Karpas-422 (cell line): ENCODE measurements at places on chromosomes 7 and 10.

- DNase-seq, result no peak
Measured at GRCh38 chr10:77955136-77955535, 28.6 kb upstream of the DLG5 start.

DNA sequence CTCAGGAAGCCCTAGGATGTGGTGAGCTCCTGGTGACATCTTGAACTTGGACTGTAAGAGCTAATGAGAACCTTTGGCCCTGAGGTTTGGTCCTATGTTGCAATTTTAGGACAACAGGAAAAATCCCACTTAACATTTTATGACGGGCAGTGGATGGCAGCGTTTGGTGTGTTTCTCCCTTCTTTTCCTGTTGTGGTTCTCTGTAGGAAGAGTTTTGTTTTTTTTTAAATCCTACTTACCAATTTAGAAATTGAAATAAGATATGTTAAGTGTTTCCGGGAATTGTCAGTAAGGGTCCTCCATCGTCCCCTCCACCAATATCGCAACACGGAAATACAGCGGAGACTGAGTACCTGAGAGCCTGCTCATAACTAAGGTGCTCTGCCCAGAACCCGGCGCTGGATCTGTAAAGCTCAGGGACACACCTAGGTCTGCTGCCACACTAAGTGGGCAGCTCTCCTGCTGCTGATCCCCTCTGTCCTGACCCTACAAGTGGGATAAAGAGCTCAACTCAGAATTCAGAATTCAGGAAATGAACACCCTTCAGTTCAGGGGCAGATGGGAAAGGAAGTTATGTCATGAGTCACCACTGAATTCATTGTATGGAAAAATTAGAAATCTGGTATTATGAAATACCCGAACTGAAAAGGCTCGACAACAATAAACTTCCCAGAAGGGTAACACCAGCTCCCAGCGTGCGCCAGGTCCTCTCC is 9.1 kb upstream of the PROSER2 start:
- DNase-seq, result no peak

DNA sequence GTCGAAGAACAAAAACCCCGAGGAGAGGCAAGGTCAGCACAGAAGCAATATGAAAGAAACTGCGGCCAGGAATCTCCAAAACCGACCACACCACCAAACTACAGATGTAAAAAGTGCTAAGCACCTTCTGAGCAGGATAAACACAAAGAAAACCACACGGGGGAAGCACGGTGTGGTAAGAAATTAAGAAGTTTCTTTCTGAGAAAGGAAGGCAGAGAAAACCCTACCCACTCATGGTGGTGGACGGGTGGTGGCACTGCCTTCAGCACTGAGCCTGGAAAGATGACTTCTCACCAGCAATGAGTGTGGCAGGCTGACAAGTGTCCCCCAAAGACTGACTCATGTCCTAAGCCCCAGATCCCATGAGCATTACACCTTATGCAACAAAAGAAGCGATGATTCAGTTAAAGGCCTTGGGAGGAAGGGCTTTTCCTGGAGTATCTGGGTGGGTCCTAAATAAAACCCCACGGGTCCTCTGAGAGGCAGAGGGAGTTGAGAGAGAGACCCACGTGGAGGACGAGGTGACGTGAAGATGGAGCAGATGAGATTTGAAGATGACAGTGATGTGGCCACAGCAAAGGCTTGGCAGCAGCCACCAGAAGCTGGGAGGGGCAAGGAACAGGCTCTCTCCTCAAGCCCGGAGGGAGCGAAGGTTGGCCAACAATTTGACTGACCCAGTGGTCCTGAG is 124.9 kb downstream of the DLG5 start:
- DNase-seq, result no peak

DNA sequence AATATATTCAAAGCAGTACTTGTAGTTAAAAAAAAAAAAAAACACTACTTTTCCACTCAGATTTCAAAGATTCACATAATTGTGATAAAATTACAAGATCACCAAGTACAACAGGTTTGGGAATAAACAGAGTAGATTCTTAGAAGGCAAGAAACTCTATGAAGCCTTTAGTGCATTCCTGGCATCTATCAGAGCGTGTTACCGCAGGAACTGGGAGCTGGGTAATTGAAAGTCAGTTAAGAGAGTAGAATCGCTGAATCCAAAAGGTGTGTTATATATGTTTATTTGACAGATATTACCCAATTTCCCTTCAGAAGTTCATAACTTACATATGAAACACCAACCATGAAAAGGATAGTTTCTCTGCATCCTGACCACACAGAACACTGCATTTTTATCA is 159.2 kb upstream of the PLXNA4 start:
- no peak for DNase-seq

GRCh38 chr7:69184339-69184738 is 413.9 kb upstream of the AUTS2 start:
- peak; percentile 84 for DNase-seq

GRCh38 chr10:96288151-96288621 is 16.0 kb upstream of the DNTT start:
- peak; percentile 84 for DNase-seq

GRCh38 chr7:1412322-1413261 is 46.7 kb downstream of the MICALL2 start:
- peak; percentile 96 for DNase-seq

GRCh38 chr10:112287844-112288243 is 4.6 kb downstream of the TECTB start:
- DNase-seq, result no peak

DNA sequence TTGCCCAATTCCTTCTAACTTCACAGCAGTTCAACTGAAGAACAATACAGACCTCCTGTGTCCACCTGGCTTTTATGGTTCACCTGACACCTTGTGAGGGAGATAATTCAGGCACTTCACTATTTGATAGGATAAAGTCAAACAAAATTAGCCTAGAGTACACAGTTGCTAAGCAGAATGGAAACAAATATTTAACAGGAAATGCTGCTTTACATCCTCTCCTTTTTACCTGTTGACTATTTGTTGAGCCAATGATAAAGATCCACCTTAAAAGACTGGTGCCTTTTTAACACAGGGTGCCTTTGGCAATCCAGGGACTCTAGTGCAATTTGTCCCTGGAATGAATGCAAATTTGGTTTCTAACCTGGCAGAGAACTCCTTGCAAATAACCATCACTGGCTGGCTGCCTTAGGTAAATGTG is 39.8 kb downstream of the ITPRID1 start:
- no peak for DNase-seq

GRCh38 chr7:43516581-43517342 is 66.1 kb upstream of the STK17A start:
- DNase-seq, result no peak

- no peak for DNase-seq
Measured at GRCh38 chr7:585229-585711, 65.6 kb upstream of the PDGFA start.

- no peak for DNase-seq
Measured at GRCh38 chr7:44172803-44173424, 16.3 kb downstream of the GCK start.

DNA sequence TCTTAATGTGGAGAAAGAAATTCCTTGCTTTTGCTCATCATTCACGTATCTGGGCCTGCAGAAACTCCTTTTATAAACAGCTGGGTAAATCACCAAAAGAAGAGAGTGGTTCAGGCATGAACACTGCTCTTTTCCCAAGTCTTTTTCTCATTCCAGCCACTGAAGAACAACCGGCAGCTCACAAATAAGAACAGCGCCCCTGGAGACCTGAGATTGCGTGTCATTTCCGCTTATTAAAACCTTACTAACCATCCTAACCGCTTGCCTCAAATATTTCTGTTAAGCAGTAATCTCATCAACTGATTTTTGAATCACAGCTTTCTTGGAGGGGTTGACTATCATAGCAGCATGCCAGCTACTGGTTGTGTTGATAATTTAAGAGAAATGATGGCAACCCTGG is 213.0 kb upstream of the PLXNA4 start:
- no peak for DNase-seq

DNA sequence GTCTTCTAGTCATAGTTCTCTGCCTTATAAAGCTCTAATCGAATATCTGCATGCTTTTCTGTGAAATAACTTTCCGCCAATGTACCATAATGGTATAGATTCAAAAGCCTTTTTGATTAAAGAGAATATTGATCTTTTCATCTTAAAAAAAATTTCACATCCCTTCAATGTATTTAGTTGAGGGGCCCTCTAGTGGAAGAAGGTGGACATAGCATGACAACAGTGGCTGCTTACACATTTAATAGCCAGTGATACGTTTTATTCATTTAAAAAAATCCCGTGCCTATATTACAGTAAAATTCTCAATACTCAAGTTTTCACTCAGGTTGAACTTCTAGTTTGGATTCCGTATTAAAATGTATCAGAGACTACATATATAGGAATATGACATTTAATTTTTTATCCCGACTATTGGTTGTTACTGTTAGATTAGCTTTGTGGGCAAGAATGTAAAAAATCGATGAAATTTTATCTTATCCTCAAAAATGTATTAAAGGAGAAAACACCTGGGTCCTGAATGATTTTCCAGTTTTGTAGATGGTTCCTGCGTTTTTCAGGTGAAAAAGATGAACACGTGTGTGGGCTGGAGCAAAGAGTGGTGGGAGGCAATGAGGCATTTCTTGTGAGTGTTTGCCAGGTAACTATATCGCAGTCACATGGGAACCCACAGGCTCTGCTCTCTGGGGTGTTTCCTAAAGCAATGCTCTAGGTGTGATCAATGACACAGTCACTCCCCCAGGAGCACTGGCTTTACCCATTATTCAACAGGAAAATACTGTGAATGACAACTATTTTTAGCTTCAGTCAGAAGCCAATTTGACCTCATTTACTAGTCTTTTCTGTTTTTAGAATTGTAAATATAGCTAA is 24.1 kb upstream of the PNLIP start:
- peak; percentile 76 for DNase-seq

DNA sequence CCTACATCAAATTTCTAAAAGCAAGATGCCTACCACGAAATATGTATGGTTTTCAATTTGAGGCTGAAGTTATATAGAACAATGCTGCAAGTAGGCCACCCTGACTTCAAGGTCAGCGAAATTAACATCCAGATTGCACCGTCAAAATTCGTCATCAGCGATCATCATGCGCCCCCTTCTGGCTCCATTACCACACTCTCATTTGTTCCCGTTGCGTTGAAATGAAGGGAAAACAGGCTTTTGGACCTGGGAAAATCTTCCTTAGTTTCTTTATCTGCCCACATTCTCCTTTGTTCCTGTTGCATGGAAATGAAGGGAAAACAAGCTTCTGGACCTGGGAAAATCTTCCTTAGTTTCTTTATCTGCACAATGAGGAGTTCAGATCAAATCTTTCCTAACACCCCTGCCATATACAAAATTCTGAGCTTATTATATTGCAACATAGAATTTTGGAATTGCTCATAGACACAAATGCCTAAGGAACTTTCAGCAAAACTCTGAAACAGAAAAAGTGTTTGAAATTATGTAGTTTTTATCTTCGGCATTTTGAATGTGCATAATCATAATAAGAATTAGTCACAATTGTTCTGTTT is 98.2 kb upstream of the PRKCQ start:
- peak; percentile 74 for DNase-seq

DNA sequence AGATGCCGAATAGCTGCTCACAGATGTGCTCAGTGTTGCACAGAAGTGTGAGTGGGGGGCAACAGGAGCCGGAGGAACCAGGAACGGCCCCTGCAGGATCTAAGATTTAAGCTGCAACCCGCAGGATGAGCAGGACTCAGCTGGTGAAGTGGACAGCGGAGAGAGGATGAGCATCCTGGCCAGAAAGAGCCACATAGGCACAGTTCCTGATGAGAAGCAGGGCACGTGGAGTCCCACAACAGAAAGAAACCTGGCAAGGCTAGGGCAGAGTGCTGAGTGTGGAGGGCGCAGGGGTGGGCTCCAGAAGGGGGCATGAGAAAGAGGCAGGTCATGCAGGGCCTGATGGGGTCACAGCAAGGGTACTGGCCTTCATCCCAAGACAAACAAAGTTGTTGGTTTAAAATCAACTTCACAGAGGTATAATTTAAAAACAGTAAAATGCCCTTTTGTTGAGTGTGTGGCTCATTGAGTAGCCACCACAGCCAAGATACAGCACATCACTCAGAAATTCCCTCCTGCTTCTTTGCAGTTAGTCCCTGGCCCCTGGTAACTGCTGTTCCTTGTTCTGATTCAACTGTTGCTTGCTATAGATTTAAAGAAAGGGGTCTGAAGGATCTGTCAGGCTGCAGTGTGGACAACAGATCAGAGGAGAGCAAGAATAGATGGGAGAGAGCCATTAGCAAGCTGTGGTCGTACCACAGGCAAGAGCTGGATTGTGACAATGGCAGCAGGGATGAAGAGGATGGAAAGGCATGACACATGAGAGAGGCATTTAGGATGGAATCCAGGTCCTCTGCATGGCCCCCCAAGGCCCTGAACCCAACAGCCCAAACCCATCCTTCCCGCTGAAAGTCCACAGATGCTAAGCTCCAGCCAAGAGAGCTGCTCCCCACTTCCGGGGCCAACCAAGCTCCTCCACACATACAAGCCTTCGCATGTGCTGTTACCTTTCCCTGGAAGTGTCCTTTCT is 53.1 kb upstream of the OSBPL3 start:
- DNase-seq, result no peak

GRCh38 chr10:32041290-32042028 is 14.8 kb downstream of the KIF5B start:
- peak; percentile 44 for DNase-seq

DNA sequence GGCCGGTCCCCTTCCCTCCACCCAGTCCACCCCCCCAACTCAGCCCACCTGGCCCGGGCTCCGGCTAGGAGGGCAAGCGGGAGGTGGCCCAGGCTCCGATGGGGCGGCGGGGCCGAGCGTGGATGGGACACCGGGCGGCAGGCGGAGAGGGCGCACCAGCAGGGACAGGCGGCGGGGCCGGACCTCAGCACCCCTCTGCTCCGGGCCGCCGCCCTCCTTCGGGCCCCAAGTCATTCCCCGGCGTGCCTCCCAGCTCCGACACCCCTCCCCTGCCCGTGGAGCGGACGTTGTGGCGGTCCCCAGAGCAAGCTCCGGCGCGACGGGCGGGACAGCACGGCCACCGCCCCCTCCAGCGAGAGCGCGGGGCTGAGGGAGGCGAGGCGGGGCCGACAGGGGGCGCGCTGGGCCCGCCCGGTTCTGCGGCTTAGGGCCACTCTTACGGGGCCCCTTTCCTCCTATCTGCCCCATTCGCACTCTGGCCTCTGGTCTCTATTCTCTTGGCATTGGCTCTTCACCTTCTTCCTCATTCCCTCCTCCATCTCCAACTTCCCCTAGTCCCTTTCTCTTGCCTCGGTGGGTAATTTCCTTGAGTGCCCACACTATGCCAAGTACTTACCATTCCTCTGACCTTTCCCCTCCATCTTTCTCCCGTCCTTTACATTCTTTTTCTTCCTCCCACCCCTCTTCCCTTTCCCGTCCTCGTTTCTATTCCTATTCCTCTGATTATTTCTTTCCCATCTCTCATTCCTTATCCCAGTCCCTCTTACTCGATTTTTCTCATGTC is 701 bp upstream of the GBX1 start:
- DNase-seq, result no peak
